ENCODE measurements at places on chromosomes 5 and 9.
A peak's percentile ranks its signal among the peaks of the same experiment; 100 is the strongest.

DNA sequence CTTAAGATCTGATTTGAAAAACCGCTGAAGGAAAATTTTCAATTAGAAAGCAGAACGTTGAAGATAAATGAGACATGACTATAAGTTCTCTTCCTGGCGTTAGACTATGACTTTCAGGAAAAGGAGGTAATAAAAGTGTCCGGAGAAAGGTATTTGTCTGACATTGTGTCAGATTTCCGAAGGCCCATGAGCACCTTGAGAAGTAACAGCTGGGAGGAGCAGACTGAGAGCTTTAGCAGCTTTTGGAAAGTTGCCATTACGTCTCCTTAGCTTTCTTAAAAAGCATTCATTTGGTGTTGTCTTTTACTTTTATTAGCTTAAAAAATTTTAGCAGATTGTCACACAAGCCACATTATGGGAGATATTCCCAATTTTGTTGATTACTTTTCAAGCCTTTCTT is 363.5 kb downstream of the NDUFS4 start:
- no peak for DNase-seq

GRCh38 chr9:86022687-86023266 is 76.6 kb downstream of the GOLM1 start:
- DNase-seq = no peak

DNA sequence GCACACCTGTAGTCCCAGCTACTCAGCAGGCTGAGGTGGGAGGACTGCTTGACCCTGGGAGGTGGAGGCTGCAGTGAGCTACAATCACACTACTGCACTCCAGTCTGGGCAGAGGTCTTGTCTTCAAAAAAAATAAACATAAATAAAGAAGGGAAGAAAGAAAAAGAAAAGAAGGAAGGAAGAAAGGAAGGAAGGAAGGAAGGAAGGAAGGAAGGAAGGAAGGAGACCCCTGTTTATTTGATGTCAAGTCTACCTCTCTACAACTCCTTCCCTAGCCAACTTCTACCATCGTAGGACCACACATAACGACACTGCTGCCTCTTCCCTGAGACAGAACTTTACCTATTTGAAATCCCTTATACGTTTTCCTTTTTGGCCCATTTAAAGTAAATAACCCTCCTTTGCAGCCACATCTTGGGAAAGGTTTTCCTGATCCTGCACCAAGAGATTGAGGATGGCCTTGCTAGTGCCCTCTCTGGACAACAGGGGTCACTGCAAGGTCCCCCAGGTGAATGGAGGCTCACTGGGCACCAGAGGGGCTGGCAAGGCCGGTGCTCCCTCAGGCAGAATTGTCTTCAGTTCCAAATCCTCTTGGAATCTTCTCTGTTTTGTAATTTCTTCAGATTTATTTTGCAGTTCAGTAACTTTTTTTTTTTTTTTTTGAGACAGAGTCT is 10.5 kb downstream of the RPS14 start:
- no peak for DNase-seq

DNA sequence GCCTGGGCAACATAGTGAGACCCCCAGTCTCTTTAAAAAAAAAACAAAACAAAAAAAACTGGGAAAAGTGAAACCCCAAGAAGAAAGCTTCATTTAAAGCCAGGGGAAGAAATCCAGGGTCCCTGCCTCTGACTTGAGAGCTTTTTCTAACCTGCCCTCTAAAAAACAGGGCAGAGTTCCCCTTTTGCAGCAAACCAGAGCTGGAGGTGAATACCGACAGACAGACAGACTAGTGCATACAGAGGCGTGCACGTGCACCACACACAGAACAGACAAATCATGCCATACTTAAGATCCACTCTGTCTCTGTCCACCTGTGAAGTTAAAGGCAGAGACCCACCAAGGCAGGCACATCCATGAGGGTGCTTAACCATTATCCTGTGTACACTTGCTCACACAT is 11.7 kb upstream of the AQP3 start:
- DNase-seq = no peak

GRCh38 chr5:139689631-139690063 is 41.5 kb downstream of the CXXC5 start:
- DNase-seq = no peak

DNA sequence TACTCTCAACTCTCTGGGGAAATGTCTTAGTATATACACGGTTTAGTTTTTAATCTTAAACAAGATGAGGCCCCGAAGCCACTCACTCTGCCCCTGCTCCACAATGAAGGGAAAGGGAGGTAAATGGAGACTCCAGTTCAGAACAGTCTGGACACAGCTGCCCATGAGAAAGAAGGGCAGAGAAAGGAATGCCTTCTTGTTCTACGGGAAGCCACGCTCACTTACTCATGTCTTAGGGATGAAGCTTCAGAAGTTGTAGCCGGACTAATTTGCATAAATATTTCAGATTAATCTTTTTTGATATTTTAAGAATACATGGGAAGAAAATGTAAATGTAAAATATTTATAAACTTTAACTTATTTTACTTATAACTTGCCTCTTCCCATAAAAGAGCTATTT is 94.0 kb downstream of the COL23A1 start:
- DNase-seq = no peak

GRCh38 chr9:127496974-127497373 is 45.7 kb downstream of the LRSAM1 start:
- no peak for DNase-seq

DNA sequence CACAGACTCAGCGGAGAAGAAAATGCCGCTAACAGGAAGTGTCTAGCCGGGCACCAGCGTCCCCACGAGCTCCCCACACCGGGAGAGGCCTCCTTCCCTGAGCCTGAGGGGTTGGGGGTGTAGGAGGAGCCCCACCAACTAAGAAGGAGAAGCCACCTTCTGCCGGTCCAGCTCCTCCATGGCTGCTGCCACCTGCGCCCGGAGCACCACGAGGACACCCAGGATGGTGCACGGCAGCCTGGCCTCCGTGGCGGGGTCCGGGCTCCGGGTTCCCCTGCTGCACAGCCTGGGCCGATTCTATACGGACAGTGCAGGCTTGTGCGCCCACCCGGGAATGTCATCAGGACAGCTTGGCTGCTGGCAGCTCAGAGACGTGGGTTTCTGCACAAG is 297 bp downstream of the LCN8 start:
- DNase-seq = no peak

GRCh38 chr5:148708854-148709253 is 54.5 kb upstream of the HTR4 start:
- no peak for DNase-seq

DNA sequence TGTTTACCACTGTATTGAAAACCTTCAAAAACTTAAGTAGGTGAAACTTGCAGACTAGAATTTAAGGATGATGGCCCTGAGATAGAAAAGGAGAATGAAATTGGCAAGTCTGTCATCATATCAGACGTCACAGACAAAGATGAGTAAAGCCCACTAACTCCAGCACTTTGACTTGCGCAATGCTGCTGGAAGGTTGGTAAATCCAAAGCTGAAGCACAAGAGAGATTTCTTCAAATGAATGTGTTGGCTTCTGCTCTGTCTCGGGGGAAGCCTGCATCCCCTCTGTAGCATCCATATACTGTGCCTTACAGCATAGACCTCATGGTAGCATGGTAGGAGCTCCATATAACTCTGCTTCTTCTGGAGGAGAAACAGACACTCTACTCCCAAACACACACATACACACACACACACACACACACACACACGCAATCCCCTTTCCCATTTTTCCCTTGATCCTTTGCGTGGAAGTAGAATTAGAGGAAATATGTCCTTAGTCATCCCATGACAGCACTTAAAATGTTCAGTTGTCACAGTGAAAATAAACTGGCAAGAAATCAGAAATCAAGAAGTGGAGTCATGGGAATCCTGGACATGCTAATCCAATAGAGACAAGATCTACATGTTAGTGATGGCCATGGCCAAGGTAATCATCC is 241.5 kb downstream of the NR3C1 start:
- peak; percentile 85 for DNase-seq

DNA sequence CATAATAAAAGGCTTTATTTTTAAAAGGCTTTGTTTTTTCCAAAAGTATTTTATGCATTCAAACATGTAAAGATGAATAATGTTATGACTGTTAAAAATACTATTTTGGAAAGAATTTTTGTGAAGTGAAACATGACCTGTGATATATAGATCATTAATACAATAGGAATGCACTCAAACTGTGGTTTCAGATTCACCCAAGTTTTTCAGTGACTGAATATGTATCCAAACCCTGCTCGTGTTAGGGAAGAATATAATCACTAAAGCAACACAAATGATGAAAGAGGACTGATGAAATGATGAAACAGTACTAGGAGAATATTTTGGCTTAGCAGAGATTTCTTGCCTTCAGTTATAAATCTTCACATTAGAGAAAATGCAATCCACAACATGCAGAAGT is 278.0 kb downstream of the ADAMTS6 start:
- peak; percentile 84 for DNase-seq

DNA sequence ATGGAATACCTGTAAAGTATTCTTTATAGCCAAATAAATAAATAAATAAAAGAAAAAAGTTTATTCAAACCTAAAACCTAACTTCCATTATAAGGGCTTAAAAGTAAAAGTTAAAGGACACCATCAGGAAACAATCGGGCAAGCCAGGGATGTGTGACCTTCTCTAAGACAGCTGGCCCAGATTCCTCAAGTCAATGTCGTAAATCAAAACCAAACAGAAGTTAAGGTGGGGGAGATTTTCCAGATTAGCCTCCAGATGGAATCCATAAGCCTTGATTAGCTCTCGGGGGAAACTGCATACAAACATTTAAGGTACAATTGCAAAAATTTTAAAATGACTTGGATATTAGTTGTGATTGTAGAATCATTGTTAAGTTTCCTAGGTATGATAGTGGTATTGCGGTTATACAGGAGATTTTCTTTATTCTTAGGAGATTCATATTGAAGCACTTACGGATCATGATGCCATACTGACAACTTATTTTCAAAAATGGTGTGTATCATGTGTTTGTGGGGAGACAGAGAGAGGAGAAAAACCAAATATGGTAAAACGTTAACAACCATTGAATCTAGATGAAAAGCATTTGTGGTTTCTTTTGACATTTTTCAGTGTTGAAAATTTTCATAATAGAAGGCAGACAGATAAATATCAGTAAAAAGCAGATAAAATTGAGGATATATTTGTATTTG is 21.5 kb upstream of the MGAT1 start:
- DNase-seq = no peak

DNA sequence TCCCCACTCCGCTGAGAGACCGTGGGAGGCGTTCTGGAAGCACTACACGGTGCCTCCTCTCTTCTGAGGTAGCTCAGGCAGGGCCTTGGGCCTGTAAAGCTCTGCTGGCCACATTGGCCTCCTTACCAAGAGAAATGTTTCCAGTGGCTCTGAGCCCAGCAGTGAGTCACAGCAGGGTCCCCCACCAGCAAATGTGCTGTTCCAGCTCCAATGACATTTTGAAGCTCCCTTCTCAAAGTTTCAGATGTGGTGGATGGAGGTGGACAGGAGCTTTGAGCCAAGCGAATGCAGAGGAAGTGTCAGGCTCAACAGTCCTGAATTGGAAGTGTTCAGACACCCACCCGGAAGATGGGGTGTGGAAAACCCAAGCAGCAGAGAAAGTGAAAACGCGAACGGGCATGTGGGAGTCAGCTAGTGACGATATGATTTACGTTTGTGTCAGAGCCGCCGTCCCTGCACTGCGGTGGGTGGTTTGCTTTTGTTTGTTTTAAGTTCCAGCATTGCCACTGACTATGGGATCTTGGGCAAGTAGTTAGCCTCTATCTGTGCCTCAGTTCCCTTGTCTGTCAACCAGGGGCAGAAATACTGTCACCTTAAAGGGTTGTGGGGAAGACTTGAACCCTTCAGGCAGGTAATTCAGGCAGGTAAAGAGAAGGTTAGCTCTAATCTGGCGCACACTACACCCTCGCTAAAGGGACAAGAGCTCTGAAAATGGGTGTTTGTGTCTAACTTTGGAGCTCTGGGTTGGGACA is 38.2 kb downstream of the C5orf15 start:
- no peak for DNase-seq

GRCh38 chr5:79567926-79568549 is 44.2 kb upstream of the TENT2 start:
- no peak for DNase-seq

DNA sequence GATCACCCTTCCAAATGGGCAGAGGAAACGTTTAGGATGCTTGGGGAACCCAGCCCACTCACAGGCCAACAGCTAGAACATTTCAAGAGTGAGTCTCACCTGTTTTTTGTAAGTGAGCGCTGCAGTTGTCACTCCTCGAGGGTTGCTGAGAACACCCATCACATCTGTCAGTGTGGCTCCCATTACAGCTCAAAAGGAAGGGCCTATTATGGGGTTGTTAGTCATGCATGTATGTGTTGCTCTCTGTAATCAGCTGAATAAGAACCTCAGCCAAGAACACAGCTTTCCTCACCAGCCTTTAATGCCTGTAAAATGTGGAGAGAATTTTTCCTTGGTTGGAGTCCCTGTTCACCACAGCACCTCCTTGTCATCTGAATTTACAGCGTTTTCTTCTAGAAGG is 196.3 kb upstream of the KLF4 start:
- DNase-seq = no peak

DNA sequence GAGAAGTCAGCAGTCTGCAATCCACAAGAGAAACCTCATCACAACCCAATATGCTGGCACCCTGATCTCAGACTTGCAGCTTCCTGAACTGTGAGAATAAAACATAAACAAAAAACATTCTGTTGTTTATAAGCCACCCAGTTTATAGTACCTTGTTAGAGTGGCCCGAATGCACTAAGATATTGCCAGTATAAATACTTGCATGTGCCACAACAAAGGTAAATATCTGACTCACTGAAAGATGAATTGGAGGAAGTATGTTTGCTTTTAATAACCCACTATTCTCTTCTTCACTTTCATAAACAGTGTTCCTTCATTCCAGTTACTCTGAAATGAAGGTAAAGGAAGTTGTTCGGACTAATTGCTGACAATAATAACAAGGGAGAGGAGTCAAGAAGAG is 1163.4 kb upstream of the CDH6 start:
- no peak for DNase-seq

DNA sequence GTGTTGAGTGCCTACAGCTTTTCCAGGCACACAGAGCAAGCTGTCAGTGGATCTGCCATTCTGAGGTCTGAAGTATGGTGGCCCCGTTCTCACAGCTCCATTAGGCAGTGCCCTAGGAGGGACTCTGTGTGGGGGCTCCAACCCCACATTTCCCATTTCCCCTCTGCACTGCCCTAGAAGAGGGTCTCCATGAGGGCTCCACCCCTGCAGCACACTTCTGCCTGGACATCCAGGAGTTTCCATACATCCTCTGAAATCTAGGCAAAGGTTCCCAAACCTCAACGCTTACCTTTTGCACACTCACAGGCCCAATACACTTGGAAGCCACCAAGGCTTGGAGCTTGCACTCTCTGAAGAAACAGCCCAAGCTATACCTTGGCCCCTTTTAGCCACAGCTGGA is 131.3 kb downstream of the DEPDC1B start:
- no peak for DNase-seq

All from fibroblast of the conjunctiva (primary cell).